ENCODE measurements at places on chromosomes 2 and 18. TPM values are rescaled to one million over a fixed set of nuclear protein-coding genes. Genes with fewer than 3 reads are reported as not detected.

The SERPINB8 gene
- 6.0 TPM for total RNA-seq

The ASIC4 gene
- total RNA-seq: not detected

DNA sequence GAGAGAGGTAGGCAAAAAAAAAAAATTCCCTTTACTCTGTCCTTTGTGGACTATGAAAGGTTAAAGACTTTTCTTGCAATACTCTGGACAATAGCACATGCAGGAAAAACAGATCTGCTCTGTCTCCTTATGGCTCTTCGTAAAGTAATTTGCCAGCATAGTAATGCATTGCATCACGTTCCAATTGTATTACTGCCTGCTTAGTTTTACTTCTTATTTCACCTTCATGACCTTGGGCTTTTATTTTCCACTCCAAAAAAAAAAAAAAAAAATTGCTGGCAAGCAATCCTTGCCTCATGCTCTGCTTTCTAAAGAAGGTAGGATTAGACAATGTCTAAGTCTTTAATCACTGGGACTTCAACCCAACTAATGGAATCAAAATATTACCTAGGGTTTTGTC is 1802.7 kb downstream of the SUCLG1 start:
- H3K4me1 ChIP-seq: no peaks in the 10 kb centered on the region
- no peaks in the 10 kb centered on the region for H3K27me3 ChIP-seq
- H3K27ac ChIP-seq: no peak overlapping the region
- no peaks in the 10 kb centered on the region for H3K36me3 ChIP-seq

- H3K27me3 ChIP-seq: no peaks in the 10 kb centered on the region
- H3K4me1 ChIP-seq: peaks cover 12% of the 10 kb centered on the region
- H3K4me3 ChIP-seq: no peak overlapping the region
Observed at GRCh38 chr2:96907115-96908041, 37.5 kb upstream of the SEMA4C start.

DNA sequence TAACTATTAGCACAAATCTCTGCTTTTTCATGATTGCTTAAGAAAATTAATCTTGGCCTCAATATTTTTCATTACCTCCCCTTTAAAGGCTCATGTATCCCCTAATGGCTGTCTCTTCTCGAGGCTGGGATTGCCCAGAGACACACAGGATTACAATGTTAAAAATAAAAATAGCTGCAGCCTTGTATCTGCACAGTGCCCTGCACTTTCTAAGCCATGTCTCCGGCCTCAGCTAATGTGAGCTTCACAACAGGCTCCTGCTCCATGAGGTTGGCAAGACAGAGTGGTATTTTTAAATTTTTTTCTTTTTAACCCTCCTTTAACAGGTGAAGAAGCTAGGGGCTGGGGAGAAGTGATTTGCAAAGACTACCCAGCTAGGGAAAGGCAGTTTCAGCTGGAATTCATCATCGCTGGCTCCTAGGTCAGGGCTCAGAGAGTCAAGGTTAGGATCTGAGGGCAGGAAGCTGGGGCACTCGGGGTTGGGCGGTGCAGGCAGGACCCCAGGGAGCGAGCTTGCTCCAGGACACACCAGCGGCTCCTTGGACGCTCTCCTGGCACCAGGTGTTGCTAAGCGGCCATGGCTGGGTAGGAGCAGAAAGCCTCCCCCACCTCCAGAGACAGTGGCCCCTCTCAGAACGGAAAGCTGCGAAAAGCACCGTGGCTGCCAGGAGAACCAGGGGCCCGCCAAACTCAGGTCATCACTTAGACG is 135.6 kb downstream of the SMAD2 start:
- no peaks in the 10 kb centered on the region for H3K4me1 ChIP-seq
- no peak overlapping the region for H3K4me3 ChIP-seq
- no peaks in the 10 kb centered on the region for H3K36me3 ChIP-seq
- H3K27ac ChIP-seq: no peak overlapping the region
- no peak for DNase-seq
- H3K27me3 ChIP-seq: no peaks in the 10 kb centered on the region

GRCh38 chr2:42250925-42251324 is 81.8 kb downstream of the EML4 start:
- no peak for DNase-seq
- H3K4me1 ChIP-seq: peaks cover 16% of the 10 kb centered on the region
- no peak overlapping the region for H3K4me3 ChIP-seq
- H3K27ac ChIP-seq: no peak overlapping the region
- no peaks in the 10 kb centered on the region for H3K36me3 ChIP-seq

GRCh38 chr2:27890924-27891672 is 569 bp downstream of the BABAM2 start:
- peaks cover 16% of the 10 kb centered on the region for H3K4me1 ChIP-seq
- peak overlapping the region; percentile 93 for H3K27ac ChIP-seq
- peak overlapping the region; percentile 90 for H3K4me3 ChIP-seq

- H3K4me1 ChIP-seq: no peaks in the 10 kb centered on the region
- H3K27me3 ChIP-seq: no peaks in the 10 kb centered on the region
- DNase-seq: no peak
Observed at GRCh38 chr2:51695531-51695930, 663.6 kb upstream of the NRXN1 start.

GRCh38 chr2:100012561-100012960 is 129.8 kb downstream of the AFF3 start:
- H3K27me3 ChIP-seq: no peaks in the 10 kb centered on the region
- H3K4me1 ChIP-seq: no peaks in the 10 kb centered on the region
- H3K27ac ChIP-seq: no peak overlapping the region
- no peaks in the 10 kb centered on the region for H3K36me3 ChIP-seq

DNA sequence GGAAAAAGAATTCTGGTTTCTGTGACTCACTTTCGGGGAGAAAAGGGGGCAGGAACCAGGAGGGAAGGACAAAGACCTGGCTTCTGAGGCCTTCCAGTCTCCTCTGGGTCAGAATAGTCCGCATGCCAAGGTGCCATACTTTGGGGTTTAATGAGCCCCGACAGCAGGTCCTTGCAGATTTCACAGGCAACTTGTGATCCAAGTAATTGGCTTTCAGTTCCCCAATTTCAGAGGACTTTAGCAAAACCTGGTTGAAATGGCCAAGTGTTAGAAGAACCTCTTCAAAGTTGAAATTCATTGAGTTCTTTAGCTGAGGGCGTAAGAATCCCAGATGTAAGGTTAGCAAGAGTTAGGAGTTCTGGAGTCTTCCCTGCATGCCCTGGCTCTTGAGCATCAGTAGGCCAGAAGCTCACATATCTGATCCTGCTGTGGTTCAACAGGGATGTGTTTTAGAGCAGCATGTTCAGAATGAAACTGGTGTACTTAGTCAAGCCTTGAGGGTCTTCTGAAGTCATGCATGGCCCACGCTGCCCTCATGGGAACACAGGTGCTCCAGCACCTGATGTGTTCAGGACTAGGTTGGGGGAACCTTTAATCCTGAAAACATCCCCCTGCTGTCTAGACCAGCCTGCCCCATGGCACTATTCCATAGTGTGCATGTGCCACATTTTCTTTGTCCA is 143.0 kb downstream of the NUP35 start:
- H3K4me3 ChIP-seq: no peak overlapping the region
- no peak for DNase-seq
- H3K27me3 ChIP-seq: no peaks in the 10 kb centered on the region
- no peaks in the 10 kb centered on the region for H3K36me3 ChIP-seq
- H3K4me1 ChIP-seq: no peaks in the 10 kb centered on the region
- H3K27ac ChIP-seq: no peak overlapping the region

GRCh38 chr2:46521215-46521683 is 41.9 kb downstream of the TMEM247 start:
- H3K27me3 ChIP-seq: no peaks in the 10 kb centered on the region
- DNase-seq: peak; percentile 38
- no peaks in the 10 kb centered on the region for H3K4me1 ChIP-seq
- H3K36me3 ChIP-seq: no peaks in the 10 kb centered on the region
- no peak overlapping the region for H3K27ac ChIP-seq

GRCh38 chr2:26723991-26724750 is 31.6 kb downstream of the KCNK3 start:
- peak; percentile 85 for DNase-seq
- H3K4me3 ChIP-seq: no peak overlapping the region
- H3K27ac ChIP-seq: peak overlapping the region; percentile 96
- no peaks in the 10 kb centered on the region for H3K27me3 ChIP-seq
- no peaks in the 10 kb centered on the region for H3K36me3 ChIP-seq

DNA sequence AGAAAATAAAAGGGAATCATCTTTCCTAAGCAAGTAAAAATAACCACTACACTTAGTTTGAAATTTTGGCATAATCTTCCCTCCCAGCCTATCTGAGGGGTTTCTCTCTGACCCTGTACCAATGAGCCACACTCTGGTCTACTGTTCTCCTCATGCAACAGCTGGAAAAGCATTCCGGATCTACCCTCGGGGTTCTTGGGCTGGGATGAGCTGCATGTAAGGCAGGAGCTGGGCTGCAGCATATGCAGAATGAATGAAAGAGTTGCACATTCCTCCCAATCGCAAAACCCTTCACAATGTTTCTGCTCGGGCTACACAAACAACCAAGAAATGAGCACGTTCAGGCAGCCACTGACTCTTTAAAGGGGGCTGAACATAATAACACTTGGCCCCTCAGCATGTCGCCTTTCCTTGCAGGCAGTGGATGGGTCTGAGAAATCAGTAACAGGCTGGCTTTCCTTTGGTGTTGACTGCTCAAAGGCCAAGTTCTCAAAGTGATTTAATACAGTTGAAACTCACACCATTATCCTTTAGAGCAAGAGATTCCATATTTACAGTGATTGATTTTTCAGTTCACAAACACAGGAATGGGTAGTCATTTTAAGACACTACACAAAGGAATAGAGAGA is 180.4 kb upstream of the ZFP36L2 start:
- no peak overlapping the region for H3K4me3 ChIP-seq
- DNase-seq: no peak
- no peaks in the 10 kb centered on the region for H3K27me3 ChIP-seq
- no peaks in the 10 kb centered on the region for H3K36me3 ChIP-seq

- H3K4me3 ChIP-seq: no peak overlapping the region
- DNase-seq: no peak
- H3K4me1 ChIP-seq: no peaks in the 10 kb centered on the region
Observed at GRCh38 chr2:18500333-18500732, 60.1 kb downstream of the RDH14 start.

GRCh38 chr2:202049092-202049728 is 15.6 kb downstream of the FZD7 start:
- H3K4me3 ChIP-seq: no peak overlapping the region
- no peak for DNase-seq
- H3K27ac ChIP-seq: no peak overlapping the region
- H3K36me3 ChIP-seq: no peaks in the 10 kb centered on the region

DNA sequence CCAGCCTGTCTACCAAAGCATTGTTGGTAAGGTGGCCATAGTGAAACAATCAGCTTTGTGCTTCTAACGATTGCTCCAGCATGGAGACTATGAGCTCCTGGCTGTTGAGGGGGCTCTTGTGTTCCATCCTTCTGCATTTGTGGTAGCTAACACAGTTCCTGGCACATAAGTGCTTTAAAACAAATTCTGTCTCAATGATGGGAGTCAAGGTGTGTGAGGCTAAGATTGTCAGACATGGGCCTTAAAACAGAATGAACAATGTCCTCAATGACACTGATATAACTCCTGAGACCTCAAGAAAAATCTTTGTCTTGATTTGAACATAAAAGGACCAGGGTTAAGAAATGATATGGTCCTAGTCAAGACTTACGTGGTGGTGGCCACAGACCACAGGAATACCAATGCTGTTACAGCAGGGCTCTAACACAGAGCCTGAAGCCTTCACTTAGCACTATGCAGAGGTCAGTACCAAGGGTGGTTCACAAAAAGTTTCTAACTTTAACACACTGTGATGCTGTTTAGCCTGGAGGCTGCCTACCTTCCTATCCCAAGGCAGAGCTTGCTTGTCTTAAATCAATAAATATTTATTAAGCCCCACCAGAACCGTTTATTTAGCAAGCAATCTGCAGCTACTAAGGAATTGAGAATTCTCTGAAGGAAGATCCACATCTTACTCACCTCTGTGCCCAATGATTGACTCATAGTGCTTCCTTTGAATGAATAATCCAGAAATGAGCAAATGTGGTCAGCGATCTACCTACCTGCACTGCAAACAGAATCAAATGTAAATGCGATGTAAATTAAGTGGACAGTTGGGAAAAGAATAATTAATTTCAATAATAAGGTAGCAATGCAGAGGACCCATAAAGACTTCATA is 35.1 kb downstream of the EVA1A start:
- no peak overlapping the region for H3K4me3 ChIP-seq
- H3K36me3 ChIP-seq: no peaks in the 10 kb centered on the region
- no peak for DNase-seq
- H3K4me1 ChIP-seq: no peaks in the 10 kb centered on the region
- H3K27ac ChIP-seq: no peak overlapping the region
- H3K27me3 ChIP-seq: no peaks in the 10 kb centered on the region

GRCh38 chr2:12424219-12424618 is 292.5 kb upstream of the TRIB2 start:
- no peaks in the 10 kb centered on the region for H3K36me3 ChIP-seq
- no peaks in the 10 kb centered on the region for H3K4me1 ChIP-seq
- no peak overlapping the region for H3K27ac ChIP-seq

DNA sequence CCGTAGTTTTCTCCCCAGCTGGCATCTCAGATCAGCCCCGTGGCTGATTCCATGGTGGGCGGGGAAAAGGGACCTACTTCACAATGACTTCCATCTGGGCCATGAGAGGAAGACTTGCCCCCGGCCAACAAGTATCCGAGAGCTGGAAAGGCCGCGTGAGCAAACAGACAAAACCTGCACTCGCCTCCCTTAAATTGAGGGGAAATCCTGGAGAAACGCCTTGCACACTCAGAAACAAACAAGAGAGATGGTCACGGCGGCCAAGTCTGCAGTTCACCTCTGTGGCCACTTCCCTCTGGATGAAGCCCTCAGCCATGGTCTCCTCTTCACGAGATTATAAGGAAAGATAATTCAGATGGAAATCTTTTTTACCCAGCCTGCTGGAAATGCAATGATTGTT is 39.4 kb upstream of the TPO start:
- H3K4me3 ChIP-seq: no peak overlapping the region
- peaks cover 8% of the 10 kb centered on the region for H3K4me1 ChIP-seq
- no peaks in the 10 kb centered on the region for H3K36me3 ChIP-seq
- no peak for DNase-seq
- H3K27me3 ChIP-seq: no peaks in the 10 kb centered on the region

DNA sequence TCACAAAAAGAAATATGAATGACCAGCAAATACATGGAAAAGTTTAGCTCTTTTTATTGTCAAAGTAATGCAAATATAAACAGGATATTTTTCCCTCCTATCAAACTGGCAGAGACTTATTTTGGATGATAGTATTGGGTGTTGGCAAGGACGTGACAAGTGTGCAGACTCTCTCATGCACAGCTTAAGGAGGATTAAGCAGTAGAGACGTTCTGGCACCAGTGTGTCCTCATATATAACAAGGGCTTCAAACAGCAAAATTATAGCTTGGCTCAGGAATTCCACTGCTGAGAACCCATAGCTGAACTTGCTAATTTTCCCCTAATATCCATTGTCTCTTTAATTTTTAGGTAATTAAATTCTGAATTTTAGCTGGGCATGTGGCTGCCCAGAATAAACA is 114.4 kb downstream of the FAM124B start:
- no peak overlapping the region for H3K4me3 ChIP-seq
- H3K4me1 ChIP-seq: no peaks in the 10 kb centered on the region
- no peaks in the 10 kb centered on the region for H3K27me3 ChIP-seq
- no peak for DNase-seq

Data from thyroid gland (tissue), 4 donors.